CD4-positive, alpha-beta T cell (primary cell): ENCODE measurements at places on chromosomes 13 and 19.

GRCh38 chr13:79289571-79289970, 116.5 kb downstream of the RBM26 start:
- no peak overlapping the region for H3K4me3 ChIP-seq
- H3K4me1 ChIP-seq = no peaks in the 10 kb centered on the region
- no peaks in the 10 kb centered on the region for H3K36me3 ChIP-seq
- H3K27ac ChIP-seq = no peak overlapping the region
- DNase-seq = no peak
- no peaks in the 10 kb centered on the region for H3K27me3 ChIP-seq

DNA sequence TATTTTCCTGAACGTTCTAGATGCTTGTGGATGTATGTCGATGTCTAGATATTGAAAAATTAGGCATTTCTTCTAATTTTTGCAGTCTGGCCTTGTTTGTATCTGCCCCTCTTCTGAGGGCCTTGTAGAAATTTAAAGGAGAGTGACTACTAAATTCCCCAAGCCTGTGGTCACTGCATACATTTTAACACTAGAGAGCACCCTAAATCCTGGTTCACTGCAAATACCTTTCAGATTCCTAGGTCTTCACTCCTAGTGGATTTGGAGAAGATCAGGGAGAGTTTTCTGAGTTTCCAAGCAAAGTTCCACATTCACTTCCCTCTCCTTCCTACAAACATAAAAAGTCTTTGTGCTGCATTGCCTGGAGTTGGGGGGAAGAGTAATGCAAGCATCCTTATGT, 1272.5 kb downstream of the OLFM4 start:
- DNase-seq = no peak
- H3K36me3 ChIP-seq = no peaks in the 10 kb centered on the region
- H3K27ac ChIP-seq = no peak overlapping the region
- H3K27me3 ChIP-seq = no peaks in the 10 kb centered on the region
- no peak overlapping the region for H3K4me3 ChIP-seq
- H3K4me1 ChIP-seq = no peaks in the 10 kb centered on the region

DNA sequence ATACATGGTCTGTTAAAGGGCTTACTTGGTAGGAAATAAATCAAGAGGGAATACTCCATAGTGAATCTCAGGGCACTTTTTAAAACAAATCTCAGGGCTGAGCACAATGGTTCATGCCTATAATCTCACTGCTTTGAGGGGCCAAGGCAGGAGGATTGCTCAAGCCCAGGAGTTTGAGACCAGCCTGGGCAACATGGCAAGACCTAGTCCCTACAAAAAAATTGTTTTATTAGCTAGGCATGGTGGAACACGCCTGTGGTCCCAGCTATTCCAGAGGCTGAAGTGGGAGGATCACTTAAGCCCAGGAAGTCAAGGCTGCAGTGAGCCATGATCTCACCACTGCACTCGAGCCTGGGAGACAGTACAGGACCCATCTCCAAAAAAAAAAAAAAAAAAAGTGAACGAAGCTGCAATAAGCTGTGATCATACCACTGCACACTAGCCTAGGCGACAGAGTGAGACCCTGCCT, 25.2 kb downstream of the ABCC4 start:
- no peak for DNase-seq
- no peak overlapping the region for H3K27ac ChIP-seq
- no peaks in the 10 kb centered on the region for H3K27me3 ChIP-seq
- H3K36me3 ChIP-seq = no peaks in the 10 kb centered on the region
- H3K4me1 ChIP-seq = no peaks in the 10 kb centered on the region
- no peak overlapping the region for H3K4me3 ChIP-seq

GRCh38 chr13:78102121-78102677, 183.6 kb upstream of the EDNRB start:
- no peaks in the 10 kb centered on the region for H3K27me3 ChIP-seq
- no peaks in the 10 kb centered on the region for H3K36me3 ChIP-seq
- no peak overlapping the region for H3K4me3 ChIP-seq
- H3K27ac ChIP-seq = no peak overlapping the region

DNA sequence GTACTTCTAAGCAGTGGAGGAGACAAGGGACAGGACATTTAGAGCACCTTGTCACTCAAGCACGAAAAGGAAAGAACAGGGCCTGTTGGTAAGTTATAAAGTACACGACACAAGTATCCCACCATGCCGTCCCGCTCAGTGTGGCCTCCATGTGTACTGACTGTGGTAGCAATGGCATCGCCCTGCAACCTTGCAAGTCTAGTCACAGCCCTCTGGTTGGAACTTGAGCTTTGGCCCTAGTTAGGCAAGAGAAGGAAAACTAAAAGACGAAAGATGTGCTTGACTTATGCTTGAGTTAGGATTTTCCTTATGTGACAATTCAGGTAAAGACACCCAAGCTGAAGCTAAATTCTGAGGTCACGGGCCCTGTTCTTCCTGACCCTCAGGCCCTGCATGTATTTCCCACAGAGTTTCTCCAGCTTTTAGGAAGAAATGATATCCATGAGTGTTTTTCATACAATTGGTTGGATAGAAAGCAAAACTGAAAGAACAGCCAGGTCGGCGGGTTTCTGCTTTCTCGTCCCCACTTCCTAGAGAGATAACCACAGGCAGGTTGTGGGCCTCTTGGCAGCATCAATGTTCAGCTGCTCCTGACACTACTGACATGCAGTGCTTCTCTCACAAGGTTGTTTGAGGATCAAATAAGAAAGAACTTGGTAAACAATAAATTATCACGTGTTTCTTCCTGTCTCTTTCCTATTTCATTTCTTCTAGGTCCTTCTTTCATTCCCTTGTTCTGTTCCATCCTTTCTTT, 216.2 kb downstream of the IRS2 start:
- peak overlapping the region; percentile 19 for H3K4me3 ChIP-seq
- H3K36me3 ChIP-seq = no peaks in the 10 kb centered on the region
- H3K27me3 ChIP-seq = no peaks in the 10 kb centered on the region
- no peak overlapping the region for H3K27ac ChIP-seq
- H3K4me1 ChIP-seq = peaks cover 12% of the 10 kb centered on the region

DNA sequence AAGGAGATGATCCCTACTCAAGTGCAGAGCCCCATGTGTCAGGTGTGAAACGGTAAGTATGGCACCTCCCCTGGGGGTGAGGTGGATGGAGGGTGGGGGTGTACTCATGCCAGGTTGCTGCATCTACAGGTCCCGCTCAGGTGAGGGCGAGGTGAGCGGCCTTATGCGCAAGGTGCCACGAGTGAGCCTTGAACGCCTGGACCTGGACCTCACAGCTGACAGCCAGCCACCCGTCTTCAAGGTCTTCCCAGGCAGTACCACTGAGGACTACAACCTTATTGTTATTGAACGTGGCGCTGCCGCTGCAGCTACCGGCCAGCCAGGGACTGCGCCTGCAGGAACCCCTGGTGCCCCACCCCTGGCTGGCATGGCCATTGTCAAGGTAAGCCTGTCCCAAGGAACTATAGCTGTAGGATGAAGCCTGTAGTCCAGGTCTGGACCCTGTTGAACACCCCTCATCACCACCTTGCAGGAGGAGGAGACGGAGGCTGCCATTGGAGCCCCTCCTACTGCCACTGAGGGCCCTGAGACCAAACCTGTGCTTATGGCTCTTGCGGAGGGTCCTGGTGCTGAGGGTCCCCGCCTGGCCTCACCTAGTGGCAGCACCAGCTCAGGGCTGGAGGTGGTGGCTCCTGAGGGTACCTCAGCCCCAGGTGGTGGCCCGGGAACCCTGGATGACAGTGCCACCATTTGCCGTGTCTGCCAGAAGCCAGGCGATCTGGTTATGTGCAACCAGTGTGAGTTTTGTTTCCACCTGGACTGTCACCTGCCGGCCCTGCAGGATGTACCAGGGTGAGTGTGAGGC, 5.2 kb downstream of the TRIM28 start:
- peaks cover 46% of the 10 kb centered on the region for H3K4me1 ChIP-seq
- no peak overlapping the region for H3K4me3 ChIP-seq
- H3K27me3 ChIP-seq = no peaks in the 10 kb centered on the region
- no peak for DNase-seq

DNA sequence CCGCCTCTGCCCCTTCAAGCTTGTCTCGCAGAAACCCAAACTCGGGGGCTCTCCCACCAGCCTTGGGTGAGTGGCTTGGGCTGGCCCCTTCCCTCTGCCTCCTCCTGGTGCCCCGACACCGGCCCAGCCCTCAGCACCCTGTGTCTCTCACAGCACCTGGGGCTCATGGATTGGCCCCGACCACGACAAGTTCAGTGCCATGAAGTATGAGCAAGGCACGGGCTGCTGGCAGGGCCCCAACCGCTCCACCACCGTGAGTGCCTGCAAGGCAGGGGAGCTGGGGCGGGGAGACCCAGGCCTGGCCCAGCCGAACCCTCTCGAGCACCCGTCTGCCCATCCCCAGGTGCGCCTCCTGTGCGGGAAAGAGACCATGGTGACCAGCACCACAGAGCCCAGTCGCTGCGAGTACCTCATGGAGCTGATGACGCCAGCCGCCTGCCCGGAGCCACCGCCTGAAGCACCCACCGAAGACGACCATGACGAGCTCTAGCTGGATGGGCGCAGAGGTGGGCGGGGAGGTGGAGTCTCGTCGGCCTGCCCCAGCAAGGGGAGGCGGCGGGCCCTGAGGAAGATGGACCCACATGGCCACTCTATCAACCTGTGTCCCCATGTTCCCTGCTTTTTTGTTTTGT, 13.6 kb downstream of the PRKCSH start:
- H3K4me3 ChIP-seq = no peak overlapping the region
- H3K27ac ChIP-seq = no peak overlapping the region
- H3K36me3 ChIP-seq = peaks cover 57% of the 10 kb centered on the region

DNA sequence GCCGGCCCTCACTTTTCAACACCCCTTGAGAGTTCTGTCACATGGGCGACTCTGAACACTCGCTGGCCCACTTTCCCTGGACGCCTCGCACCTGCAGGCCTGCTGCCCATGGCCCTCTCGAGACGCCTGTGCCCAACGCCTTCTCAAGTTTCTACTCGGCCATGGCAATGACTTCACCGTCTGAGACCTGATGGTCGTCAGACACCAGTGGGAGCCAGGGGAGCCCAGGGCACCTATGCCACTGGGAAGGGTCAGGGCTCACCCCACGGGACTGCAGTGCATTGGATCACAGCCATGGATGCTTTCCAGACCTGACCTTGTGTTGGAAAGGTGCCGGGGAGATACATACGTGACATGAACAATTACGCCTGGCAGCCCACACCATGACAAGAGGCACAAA, 60.1 kb downstream of the KLF2 start:
- peaks cover 66% of the 10 kb centered on the region for H3K4me1 ChIP-seq
- no peak overlapping the region for H3K27ac ChIP-seq
- H3K36me3 ChIP-seq = peaks cover 38% of the 10 kb centered on the region
- no peak overlapping the region for H3K4me3 ChIP-seq
- no peak for DNase-seq
- no peaks in the 10 kb centered on the region for H3K27me3 ChIP-seq

DNA sequence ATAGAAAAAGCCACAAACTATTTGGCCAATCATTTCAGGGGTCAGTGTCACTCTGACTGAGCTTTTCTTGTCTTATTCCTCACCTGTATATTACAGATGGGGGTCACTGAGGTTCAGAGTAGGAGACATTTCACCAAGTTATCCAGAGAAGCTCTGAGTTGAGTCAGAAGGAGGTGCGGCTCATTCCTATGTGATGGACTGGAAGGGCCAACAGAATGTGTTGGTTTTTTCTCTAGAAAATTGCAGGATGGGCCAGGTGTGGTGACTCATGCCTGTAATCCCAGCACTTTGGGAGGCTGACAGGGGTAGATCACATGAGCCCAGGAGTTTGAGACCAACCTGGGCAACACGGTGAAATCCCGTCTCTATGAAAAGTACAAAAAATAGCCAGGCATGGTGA, 24.5 kb upstream of the ZNF83 start:
- H3K4me3 ChIP-seq = no peak overlapping the region
- DNase-seq = no peak
- no peak overlapping the region for H3K27ac ChIP-seq
- no peaks in the 10 kb centered on the region for H3K27me3 ChIP-seq
- H3K4me1 ChIP-seq = no peaks in the 10 kb centered on the region

DNA sequence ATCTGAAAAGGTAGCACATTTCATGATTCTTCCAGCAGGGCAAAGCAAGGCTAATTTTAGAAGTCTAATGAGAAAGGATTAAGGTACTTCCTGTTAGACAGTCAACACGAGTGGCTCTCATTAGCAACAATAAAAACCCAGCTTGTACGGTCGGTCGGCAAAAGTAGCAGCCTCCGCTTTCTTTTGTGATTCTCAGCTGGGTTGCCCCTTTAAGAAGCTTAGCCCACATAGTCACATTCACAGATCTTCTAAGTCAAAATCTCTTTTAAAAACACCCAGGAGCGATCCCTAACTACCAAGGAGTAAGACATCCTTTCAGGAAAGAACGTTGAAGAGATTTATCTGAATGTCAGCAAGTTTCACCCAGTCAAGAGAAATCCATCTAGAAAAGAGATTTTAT, 684.8 kb downstream of the DIAPH3 start:
- no peaks in the 10 kb centered on the region for H3K36me3 ChIP-seq

- no peak overlapping the region for H3K4me3 ChIP-seq
- H3K36me3 ChIP-seq = no peaks in the 10 kb centered on the region
- no peak overlapping the region for H3K27ac ChIP-seq
- peaks cover 6% of the 10 kb centered on the region for H3K4me1 ChIP-seq
- no peak for DNase-seq
- no peaks in the 10 kb centered on the region for H3K27me3 ChIP-seq
Observed at GRCh38 chr19:39913682-39914333, 20.6 kb downstream of the FCGBP start.

GRCh38 chr13:20080377-20081164, 80.3 kb downstream of the GJA3 start:
- no peak overlapping the region for H3K27ac ChIP-seq
- H3K4me3 ChIP-seq = no peak overlapping the region
- peaks cover 49% of the 10 kb centered on the region for H3K36me3 ChIP-seq
- no peak for DNase-seq
- no peaks in the 10 kb centered on the region for H3K4me1 ChIP-seq

- no peaks in the 10 kb centered on the region for H3K36me3 ChIP-seq
- H3K4me1 ChIP-seq = no peaks in the 10 kb centered on the region
- no peak for DNase-seq
Observed at GRCh38 chr13:37349916-37350315, 244.5 kb upstream of the CSNK1A1L start.

- no peak overlapping the region for H3K4me3 ChIP-seq
- no peak overlapping the region for H3K27ac ChIP-seq
- H3K4me1 ChIP-seq = no peaks in the 10 kb centered on the region
- no peaks in the 10 kb centered on the region for H3K36me3 ChIP-seq
- H3K27me3 ChIP-seq = peaks cover 16% of the 10 kb centered on the region
- no peak for DNase-seq
Observed at GRCh38 chr19:4781801-4782200, 9.7 kb upstream of the FEM1A start.

DNA sequence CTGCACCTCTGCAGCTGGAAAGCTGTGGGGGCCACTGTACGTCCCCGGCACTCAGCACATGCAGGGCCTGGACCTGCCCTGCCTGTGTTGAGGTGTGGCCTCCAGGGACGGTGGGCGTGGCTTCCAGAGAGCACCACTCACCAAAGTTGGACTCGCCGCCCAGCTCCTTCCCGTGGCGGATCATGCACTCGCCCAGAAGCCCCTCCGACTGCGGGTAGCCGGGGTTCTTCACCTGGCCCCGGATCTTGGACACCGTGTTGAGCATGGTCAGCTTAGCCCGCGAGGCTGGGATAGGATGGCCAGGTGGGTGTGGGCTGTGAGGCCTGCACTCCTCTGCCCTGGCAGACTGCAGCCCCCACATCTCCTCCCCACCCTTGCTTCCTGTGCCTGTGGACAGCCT, 22.0 kb downstream of the MPND start:
- H3K4me1 ChIP-seq = peaks cover 30% of the 10 kb centered on the region
- no peak overlapping the region for H3K4me3 ChIP-seq
- DNase-seq = no peak
- H3K36me3 ChIP-seq = peaks cover 61% of the 10 kb centered on the region

GRCh38 chr13:50589139-50589538, 254.4 kb downstream of the DLEU7 start:
- no peaks in the 10 kb centered on the region for H3K27me3 ChIP-seq
- no peaks in the 10 kb centered on the region for H3K36me3 ChIP-seq
- H3K4me1 ChIP-seq = no peaks in the 10 kb centered on the region
- H3K27ac ChIP-seq = no peak overlapping the region
- no peak for DNase-seq
